H1 (cell line): ENCODE measurements at places on chromosomes 6 and 20.

GRCh38 chr6:115612796-115613479 lies 447.8 kb downstream of the FRK start:
- DNase-seq: no peak

GRCh38 chr6:5639193-5639592 lies 367.5 kb downstream of the NRN1 start:
- no peak for DNase-seq

- DNase-seq: no peak
Observed at GRCh38 chr6:100823041-100823440, 58.1 kb downstream of the ASCC3 start.

DNA sequence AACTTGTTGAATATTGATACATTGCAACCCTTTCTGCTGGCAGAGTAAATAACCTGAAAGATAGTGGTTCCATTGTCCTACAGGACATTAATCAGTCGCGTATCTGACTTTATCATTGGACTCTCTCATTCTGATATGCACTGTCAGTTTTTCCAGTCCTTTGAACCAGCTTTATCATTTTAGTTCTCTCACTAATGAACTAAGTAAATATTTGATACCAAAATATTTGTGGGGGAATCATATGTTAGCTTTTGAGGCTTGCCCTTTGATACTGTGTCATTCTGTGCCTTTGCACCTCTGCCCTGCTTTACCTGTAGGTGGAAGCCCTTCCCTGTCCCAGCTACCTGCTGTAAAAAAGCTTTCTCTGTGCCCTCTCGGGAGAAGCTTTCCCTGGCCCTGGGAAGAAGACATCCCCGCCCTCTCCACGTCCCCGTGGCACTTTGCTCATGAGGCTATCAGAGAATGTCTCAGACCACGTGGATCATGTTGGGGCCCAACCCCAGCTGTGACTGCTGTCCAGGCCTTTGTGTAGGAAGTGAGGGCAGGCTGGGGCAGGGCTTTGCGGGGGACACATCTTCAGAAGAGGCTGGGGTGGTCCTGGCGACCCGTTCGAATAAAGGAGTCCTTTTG lies 117.8 kb upstream of the NXT1 start:
- DNase-seq: no peak

GRCh38 chr20:1286267-1287024 lies 20.4 kb downstream of the SNPH start:
- no peak for DNase-seq

DNA sequence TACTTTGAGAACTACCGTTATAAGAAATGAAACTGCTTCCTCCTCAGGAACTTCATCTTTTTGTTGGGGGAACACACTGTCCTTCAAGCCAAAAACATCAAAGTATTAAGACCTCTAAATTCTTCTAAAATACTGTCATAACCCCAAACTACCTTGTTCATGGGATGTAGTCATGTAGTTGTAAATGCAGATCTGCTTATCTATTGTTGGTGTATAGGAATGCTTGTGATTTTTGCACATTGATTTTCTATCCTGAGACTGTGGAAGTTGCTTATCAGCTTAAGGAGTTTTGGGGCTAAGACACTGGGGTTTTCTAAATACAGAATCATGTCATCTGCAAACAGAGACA lies 282.9 kb upstream of the RUNX2 start:
- DNase-seq: no peak

- no peak for DNase-seq
Observed at GRCh38 chr6:5446362-5447075, 185.2 kb downstream of the FARS2 start.

DNA sequence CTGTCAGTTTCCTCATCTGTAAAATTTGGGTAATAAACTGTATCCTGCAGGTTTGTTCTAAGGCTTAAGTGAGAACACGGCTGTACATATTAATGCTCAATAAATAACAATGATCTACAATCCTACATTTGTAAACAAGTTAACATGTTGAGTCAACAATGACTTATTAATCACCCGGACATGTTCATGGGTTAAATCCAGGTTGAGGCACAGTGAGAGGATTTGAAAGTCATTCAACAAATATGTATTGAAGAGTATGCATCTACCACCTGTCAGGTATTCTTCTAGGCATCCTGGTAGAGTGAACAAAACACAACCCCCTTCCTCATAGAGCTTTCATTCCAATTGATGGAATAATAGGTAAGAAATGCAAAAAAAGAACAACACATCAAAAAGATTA lies 554.7 kb upstream of the SLC35B3 start:
- no peak for DNase-seq

DNA sequence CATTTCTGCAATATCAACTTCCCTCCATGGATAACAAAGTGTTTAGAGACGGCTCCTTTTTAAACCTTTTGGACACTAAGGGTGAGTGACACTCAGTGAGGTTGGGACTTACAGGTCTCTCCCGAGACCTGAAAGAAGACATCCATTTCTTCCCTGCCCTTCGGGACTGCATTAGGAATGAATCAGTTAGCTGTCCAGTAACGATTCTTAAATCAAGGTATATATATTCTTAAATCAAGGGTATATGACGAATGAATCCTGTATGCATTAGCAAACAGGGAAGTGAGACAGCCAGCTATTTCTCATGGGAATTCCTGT lies 52.9 kb downstream of the EDN1 start:
- DNase-seq: no peak

DNA sequence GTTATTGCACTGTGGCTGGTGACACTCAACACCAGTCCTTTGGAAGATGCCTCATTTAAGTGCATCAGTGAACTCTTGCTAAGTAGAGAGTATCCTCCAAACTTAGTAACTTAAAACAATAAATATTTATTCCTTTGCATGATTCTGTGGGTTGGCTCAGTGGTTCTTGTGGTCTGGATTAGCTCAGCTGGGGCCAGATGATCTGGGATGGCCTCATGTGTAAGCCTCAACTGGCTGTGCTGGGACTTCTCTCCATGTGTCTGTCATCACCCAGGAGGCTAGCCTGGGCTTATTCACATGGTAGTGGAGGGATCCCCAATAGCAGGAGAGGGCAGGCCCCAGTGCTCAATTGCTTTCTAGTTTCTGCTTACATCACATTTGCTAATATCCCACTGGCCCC lies 8.3 kb downstream of the LRRN4 start:
- no peak for DNase-seq

DNA sequence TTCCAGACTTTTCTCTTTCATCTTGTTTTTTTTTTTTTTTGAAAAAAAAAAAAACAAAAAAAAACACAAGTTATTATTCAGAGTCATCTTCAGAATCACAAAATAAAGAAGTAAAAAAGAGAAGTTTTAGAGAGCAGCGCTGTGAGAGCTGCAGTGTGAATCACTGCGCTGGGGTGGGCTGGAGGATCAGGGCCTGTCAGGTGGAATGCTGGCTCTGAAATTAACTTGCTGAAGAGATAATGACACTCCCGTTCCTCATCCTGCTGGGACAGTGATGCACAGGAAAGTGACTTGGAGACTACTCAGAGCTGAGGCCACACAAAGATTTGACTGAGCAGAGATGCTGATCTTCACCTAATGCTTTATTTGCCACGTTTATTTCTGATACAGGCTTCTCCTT lies 42.7 kb upstream of the CLDN20 start:
- DNase-seq: no peak
